RWPE2 (cell line): ENCODE measurements at places on chromosomes 11 and 22.
A peak's percentile ranks its signal among the peaks of the same experiment; 100 is the strongest.

DNA sequence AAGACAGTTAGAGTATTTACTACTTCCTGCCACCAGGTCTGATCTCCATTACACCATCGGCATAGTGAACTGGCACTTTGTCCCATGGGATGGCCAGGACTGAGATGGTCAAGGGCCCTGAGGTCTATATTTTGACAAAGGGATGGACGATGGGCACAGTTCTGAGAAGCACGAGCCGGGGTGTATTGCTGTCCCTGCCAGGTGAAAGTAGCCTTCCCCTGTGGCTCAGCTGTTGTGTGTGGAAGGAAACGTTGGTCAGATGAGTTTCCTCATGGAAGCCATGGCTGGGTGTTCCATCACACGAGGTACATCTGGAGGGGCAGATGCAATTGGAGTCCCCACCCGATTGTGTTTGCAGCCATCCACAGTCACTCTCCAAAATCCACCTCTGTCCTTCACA, 27.9 kb upstream of the BRSK2 start:
- DNase-seq, result no peak

DNA sequence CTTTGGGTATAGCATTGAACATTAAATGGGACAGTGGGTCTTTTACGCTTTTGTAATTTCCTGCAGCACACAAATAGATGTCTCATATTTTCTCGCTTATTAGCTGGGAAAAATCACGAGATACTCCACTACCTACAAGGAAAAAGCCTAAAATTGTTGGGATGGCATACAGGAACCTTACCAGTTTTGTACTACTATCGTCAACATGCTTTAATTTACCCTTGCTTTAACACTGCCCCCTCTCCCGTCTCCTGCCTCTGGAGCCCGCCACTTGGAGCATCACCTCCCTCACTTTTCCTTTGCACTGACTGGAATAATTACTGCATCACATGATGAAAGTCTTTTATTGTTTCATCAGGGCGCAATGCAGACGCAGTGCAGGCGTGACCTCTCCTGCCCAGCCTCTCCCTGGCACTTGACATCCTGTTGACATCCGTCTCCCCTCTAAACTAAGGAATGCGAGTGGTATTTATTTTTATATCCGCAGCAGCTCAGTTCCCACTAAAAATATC, 1.0 kb upstream of the FNBP4 start:
- DNase-seq, result no peak

DNA sequence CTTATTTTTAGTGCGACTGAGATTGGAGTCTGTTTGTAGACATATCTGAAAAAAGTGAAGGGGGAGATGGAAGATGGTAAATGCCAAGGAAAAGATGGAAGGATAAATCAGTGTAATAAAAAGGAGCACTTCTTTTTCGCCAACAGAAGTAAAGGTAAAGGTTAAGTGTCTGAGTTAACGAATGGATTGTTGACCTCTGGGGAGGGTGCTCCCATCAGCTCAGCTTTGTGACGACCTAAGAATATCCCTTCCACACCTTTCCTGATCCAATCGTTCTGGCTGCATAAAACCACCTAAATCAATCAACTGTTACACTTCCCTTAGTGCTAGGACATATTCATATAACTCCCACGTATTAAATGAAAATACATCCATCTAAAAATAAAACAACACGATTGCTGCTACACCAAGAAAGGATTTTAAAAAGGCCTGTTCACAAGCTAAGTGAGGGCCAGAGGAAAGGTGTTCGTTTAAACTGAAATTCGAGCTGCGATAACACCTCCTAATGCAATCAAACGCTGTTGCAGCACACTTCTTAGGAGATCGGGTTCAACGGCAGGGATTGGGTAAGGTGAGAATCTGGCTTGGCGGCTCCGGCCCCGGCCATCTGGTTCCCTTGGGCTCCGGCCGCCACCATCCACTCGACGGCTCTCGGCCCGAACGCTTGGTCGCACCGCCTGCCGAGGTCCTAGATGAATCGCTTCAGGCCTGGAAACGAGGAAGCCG, 658 bp downstream of the C11orf71 start:
- peak; percentile 61 for DNase-seq

GRCh38 chr11:125262830-125263218, 98.3 kb downstream of the PKNOX2 start:
- DNase-seq, result no peak

DNA sequence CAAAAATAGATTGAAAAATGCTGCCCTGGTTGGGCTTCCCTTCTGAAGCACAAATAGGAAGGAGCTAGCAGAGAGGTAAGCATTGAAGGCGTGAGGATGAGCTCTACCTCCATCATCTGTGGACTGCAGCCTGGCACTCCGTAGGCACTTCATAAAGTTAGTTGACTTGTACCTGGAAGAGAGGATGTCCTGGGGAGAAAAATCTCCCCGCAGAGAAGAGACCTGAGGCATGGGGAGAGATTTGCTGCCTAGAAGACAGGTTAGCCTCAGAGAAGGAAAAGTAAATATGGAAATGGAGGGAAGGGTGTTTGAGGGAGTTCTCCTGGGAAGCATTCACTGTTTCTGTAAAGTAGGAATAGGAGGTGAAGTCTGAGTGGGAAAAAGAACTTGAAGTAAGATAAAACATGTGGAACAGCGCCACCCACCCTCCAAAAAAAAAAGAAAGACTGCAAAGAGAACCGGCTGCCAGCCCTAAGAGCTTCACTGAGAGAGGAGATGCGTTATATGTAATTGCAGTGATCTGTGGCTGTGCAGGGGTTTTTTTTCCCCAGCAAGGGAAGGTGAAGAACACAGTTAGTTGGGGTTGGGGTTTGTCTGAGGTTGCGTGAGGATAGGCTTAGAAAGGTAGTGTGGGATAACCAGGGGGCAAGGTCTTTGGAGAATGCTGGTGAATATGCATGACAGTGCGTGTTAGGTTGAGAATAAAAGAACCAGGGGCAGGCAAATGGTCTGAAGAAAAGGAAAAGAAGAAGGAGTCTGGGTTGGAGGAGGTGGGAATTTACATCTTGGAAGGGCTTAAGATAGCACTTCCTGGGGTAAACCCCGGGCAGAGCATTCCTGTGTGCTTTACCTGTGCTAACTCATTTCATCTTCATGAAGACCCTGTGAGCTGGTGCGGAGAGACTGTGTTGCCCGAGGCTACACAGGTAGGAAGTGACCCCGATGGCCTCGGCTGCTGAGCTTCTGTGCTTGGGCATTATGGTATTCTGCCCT, 16.0 kb downstream of the TNRC6B start:
- no peak for DNase-seq

DNA sequence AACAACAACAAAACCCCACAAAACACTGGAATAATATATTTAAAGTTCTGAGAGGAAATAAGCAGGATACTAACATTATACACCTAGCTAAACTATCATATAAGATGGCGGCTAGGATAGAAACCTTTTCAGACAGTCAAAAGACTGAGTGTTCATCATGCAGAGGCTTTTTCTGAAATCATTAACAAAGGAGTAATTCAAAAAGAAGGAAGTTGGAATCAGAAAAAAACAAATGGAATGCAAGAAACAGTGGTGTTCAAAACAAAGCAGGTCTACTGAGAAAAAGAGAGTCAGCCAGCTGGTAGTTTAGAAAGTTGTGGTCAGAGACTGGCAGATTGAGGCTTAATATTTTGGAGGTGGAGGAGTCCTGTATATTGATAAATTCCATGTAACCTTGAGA, 30.1 kb upstream of the ZBTB44 start:
- no peak for DNase-seq

DNA sequence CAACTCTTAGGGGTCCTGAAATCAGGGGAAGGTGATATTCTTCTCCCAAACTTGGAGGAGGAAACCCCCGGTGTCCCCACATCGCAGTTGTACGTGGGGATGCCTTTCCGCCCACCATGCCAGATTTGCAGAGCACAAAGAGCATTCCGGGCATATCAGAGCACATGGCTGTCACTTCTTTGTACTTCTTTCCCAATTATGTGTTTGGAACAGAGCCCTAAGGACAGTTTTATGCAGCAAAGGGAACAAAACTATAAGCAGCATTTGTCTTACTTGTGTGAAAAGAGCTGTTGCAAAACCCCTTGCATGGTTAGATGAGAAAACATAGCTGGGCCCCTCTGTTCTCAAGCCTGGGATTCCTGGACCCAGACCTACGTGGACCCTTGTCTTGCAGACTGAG, 41.2 kb downstream of the NTM start:
- no peak for DNase-seq
